ENCODE measurements at places on chromosomes 2 and 18.

- peak; percentile 85 for DNase-seq
Observed at GRCh38 chr18:77101410-77102258, 30.9 kb downstream of the MBP start.

DNA sequence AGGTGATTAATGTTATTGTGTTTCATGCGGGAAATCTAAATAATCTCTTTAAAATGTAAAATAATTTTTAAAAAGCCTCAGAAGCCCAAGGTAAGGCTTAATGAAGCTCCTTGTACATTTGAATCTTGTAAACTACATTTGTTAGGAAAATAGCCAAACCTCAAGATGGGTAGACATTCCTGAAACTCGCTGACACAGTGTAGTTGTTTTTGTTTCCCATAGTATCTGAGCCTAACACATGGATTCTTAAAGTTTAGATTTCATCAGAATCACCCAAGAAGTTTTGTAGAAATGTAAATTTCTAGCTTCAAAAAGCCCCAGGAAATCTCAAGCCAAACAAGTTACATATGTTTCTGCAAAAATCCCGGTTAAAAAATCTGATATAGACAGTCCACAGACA lies 1221.1 kb upstream of the ACVR2A start:
- no peak for DNase-seq

DNA sequence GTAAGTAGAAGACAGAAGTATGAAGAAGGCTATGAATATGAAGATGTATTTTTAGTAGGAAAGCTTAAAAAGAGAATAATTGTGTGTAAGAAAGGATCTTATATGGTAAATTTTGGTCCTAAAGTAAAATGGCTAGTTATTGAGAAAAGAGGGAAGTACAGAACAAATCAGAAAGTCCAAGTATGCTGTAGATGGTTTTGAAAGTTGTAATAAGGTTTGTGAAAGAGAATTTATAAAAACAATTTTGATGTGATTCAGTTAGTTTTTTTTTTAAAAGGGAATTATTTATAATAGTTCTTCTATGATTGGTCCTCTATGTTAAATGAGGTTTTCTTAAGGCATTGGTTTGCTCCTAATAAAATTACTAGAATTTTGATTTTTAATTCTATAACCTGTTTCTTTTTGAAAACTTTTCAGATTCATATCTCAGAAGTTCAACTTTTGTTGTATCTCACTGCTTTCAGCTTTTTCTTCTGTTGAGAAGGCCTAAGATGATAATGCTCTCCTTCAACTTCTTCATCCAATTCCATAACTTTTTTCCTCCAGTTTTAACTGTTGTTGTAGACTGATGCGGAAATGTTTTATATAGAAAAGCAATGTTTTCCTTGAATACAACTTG lies 322.7 kb downstream of the NOL4 start:
- no peak for DNase-seq

- no peak for DNase-seq
Observed at GRCh38 chr2:157440404-157441071, 3.4 kb downstream of the CYTIP start.

GRCh38 chr2:105615305-105615704 lies 129.4 kb upstream of the NCK2 start:
- DNase-seq, result no peak

- DNase-seq, result no peak
Observed at GRCh38 chr18:24986666-24987302, 365.2 kb downstream of the ZNF521 start.

DNA sequence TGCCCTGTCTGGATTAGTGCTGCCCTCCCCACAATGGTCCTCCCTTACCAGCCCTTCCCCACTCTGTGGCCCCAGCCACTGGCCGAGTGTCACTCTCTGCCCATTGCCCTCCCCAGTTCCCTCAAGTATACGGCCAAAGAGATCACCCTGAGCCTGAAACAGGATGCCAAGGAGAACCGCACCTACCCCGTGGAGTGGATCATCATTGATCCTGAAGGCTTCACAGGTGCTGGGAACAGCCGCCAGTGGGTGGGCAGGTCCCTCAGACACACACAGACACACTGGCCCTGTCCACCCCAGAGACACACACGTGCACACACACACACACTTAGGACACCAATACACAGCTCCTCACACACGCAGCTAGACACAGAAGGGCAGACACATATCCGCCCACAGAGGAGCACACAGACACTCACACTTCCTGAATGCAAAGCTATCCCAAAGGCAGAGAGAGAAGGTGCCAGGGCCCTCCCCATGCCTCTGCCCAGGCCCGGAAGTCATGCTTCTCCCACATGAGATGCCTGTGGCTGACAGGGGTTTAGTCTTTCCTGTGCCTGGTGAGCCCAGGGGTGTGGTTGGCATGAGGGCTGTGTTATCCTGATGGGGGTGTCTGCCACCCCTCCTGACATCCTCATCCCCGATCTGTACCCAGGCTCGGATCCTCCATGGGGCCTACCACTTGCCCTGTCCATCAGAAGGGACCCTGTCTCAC lies 2.9 kb downstream of the CHRND start:
- DNase-seq, result no peak

DNA sequence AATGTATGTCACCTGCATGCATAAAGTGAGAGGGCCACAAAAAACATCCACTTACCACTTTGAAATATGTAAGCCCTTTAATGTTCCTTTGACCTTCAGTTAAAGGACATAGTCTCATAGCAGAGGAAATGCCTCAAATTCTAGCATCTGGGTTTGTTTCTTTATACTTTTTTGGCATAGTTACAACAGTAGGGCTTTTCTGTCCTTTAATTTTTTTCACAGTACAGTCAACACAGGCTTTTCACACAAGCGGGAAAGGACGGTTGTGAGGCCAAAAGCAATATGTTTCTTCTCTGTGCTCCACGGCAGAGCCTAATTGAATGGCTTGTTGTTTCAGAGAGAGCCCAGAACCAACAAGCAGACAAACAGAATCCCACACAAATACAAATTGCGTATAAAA lies 57.6 kb downstream of the CRIM1 start:
- DNase-seq, result no peak

GRCh38 chr18:22108674-22109073 lies 60.7 kb upstream of the GATA6 start:
- no peak for DNase-seq
